ENCODE measurements at places on chromosomes 4 and X. TPM values are rescaled to one million over a fixed set of nuclear protein-coding genes. Genes with fewer than 3 reads are reported as not detected.

Gene ZAR1
- total RNA-seq, result 0.97 TPM

Gene FGFR3
- 1.4 TPM for total RNA-seq

Gene DCAF12L1
- total RNA-seq, result 0.28 TPM

Gene WAS
- 0.81 TPM for total RNA-seq

Gene CLIC2
- total RNA-seq, result 0.19 TPM

Gene DDIT4L
- 0.14 TPM for total RNA-seq

Gene ADGRG4
- 0.05 TPM for total RNA-seq

Gene STOX2
- 0.65 TPM for total RNA-seq

Gene KCND1
- 1.5 TPM for total RNA-seq

Gene GDPD2
- total RNA-seq, result not detected

Data from motor neuron (in vitro differentiated cells).